ENCODE measurements at places on chromosomes 13 and 19.

GRCh38 chr19:35903550-35904179 is 1.3 kb downstream of the HCST start:
- peak; percentile 81 for DNase-seq

DNA sequence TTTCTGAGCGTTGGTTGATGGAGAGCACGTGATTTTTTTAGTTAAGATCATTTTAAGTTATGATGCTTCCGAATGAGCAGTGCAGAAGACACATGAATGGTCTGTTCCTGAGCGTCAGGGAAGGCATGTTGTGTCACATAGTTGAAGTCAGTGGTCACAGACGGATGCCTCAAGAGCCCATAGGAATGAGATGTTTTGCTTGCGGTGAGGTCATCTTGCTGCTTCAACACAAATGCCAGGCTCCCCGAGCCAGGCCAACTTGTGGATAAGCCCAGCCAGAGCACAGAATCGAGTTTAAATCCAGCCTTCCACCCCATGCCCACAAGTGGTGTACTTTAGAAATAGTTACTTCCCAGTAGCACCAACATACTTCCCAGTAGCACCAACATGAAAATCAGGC is 5.4 kb downstream of the UPF3A start:
- no peak for DNase-seq

DNA sequence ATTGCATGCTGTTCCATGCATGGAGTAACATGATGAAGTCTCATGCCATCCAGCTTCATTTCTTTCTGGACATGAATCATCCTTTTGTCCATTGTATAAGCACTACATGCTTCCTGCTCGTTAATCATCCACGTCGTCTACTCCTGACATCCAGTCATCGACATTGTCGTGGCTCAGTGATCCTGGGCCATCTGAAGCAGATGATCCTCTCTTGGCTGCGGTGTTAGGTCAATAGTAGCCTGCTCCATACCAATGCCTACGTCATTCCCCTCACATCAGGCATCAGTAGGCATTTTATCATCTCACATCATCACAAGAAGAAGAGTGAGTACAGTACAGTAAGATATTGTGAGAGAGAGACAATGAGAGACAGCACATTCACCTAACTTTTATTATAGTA is 7.9 kb upstream of the MYO16 start:
- DNase-seq = no peak

- DNase-seq = peak; percentile 85
These were observed at the start of gene ANO8 for GRCh38 chr19:17334414-17335409. ANO8 (minus strand) TSS chr19:17334855; CDS start chr19:17334670, 185 bp downstream.

- DNase-seq = no peak
These were observed 75.2 kb downstream of the TNFSF11 start for GRCh38 chr13:42649141-42649540.

GRCh38 chr13:20264271-20265018 is 32.3 kb upstream of the GJB6 start:
- no peak for DNase-seq

- DNase-seq = no peak
These were observed 342.6 kb downstream of the MTUS2 start for GRCh38 chr13:29162638-29163235.

DNA sequence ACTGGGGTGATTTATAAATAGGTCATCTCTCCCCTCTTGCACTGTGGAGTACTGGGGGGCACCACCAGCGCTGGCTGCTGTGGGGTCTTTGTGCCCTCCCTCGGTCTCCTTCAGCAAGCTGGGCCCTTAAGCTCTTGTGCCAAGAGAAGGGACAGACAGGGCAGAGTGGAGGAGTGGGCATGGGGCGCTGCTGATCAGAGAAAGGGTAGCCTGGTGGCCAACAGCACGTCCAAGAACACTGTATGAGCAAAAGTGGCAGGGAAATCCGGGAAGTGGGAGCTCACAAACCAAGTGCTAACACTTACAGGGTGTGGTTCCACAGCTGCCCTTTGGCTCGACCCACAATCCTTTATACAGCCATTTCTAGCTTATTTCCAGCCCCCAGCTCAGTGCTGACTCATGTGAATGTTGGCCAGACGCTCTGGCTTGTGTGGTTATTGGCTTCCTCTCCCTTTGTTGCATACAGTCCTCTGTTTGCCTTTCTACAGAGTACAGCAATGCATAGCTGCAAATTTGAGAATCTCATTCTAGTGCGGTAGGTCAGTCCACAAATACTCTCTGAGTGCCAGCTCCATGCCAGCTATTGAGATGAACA is 298.8 kb downstream of the SHISA2 start:
- DNase-seq = no peak

GRCh38 chr13:108121406-108121805 is 93.9 kb downstream of the LIG4 start:
- no peak for DNase-seq

DNA sequence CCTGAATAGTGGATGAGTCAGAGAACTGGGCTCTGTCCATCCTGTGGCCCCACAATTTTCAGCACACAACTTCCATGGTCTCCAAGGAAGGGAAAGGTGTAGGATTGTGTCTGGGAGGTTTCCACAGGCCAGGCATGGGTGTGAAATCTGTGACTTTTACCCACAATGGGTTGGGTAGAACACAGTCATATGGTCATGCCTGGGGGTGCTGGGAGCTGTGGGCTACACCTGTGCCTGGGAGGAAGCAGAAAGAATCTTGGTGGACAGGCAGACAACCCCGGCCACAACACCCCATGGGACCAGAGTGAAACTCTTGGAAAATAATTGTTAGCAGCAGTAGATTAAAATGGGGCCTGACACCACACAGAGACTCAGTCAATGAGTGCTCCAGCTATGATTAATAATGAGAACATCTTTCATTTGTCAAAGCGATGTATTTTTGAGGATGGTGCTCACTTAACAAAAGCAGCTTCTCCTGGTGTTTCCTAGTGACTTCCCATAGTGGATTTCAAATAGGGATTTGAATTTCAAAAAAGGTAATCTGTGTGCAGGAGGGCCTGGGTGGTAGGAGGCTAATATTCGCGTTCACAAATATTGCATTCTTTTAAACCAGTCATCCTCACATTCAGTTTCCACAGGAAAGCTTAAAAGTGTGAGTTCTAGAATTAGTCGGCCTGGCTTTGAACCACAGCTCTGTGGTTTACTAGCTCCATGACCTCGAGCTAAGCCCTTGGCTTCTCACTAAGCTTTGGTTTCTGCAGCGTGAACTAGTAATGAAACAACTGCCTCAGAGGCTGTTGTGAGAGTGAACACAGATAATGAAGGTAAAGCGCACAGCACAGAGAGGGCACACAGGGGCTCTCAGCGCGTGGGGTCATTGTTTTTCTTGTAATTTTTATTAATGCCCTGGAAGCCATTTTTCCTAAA is 89.3 kb upstream of the UQCRFS1 start:
- DNase-seq = no peak

- DNase-seq = no peak
These were observed 9.8 kb downstream of the KBTBD6 start for GRCh38 chr13:41122838-41123237.

DNA sequence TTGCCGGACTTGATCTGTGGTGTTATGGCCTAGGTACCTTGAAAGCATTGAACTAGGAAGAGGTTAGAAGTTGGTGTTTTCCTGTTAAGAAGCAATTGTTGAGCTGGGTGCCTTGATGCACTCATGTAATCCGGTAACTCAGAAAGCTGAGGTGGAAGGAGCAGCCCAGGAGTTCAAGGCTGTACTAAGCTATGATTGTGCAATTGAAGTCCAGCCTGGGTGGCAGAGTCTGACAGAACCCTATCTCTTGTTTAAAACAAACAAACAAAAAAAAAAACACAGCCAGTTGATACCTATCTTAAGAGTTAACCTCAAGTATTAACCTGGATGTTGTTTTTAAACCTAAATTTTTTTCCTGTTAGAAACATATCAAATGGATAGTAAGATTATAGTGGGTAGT is 19.3 kb downstream of the SAFB start:
- DNase-seq = no peak

GRCh38 chr13:31591642-31592233 is 147.6 kb upstream of the RXFP2 start:
- no peak for DNase-seq

DNA sequence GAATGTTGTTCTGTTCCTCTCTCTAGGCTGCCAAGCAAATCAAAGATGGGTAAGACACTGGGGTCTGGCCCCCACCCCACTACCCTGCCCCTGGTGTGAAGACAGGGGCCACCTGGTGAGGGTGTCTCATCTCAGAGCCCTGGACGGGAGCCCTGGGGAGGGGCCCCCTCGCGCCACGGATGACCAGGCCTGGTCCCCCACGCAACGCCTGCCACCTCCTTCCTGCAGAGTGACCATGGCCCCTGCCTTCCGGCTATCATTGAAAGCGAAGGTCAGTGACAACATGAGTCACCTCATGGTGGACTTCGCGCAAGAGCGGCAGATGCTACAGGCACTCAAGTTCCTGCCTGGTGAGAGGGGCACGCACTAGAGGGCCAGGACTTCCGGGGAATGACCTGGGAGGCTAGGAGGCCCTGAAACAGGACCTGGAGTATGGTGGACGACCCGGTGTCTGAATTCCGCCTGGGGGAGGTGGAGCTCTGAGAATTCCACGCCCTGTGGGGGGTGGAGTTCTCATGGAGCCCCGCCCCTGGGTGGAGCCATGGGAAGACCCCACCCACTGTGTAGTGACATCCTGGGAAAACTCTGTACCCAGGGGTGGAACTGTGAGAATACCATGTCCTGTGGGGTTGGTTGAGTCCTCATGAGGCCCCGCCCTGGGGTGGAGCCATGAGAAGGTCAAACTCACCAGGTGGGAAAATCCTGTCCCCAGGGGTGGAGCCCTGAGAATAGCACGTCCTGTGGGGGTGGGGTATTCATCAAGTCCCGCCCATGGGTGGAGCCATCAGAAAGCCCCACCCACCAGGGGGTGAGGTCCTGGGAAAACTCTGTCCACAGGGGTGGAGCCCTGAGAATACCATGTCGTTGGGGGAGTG is 6.1 kb downstream of the FSD1 start:
- no peak for DNase-seq

DNA sequence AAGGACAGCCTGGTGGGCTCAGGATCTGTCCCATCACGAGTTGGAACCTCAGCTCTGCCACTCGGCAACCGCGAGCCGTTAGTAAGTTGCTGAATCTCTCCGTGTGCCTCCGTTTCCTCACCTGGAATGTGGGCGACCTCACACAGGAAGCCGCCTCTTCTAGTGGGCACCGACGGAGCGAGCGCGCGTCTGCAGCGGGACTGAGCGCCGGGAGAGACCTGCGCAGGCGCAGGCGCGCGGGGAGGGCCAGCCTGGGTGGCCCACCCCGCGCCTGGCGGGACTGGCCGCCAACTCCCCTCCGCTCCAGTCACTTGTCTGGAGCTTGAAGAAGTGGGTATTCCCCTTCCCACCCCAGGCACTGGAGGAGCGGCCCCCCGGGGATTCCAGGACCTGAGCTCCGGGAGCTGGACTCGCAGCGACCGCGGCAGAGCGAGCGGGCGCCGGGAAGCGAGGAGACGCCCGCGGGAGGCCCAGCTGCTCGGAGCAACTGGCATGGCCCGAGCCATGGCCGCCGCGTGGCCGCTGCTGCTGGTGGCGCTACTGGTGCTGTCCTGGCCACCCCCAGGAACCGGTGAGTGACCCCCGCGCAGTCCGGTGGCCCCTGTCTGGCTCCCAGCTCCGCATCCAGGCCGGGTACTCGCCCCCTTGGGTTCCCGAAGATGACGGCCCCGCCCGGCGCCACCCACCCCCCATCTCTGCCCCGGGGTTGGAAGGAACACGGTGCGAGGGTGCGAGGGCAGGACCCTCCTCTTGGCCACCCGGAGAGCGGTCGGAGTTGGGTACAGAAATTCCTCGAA is at the start of gene PVR:
TSS of gene PVR (plus strand) at position 306 of the 797 bp plus-strand sequence. CDS start at position 493, 187 bp downstream.
- DNase-seq = no peak

- DNase-seq = no peak
These were observed 9.5 kb downstream of the FGF22 start for GRCh38 chr19:648904-649801.

DNA sequence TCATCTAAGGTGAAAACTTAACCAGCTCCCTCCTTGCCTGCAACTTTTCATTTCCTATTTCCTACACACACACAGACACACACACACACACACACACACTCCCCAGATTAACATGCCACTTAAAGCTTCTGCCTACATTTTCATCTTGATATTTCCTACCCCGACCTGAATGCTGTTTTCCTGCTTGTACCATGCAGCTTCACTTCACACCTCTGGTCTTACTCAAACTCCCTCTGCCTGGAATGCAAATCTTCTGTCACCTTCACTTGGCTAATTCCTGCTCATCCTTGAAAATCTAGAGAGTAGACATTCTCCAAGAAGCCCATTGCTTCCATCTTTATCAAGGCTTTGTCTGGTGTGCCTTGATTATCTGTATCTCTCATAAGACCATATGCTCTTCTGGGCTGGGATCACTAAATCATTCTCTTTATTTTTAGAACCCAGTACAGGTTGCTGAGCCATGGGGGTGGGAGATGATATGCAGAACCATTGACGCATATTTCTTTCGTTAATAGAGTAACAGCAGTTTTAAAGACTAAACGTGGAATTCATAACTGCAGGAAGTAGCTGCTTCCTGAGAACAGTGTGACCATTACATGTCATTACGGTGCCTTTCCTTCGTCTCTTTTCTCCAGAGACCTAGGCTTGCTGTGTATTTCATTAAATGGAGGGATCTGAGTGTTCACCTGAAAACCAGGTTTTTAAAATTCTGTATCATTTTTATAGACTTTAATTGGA is 37.7 kb downstream of the CNMD start:
- no peak for DNase-seq

DNA sequence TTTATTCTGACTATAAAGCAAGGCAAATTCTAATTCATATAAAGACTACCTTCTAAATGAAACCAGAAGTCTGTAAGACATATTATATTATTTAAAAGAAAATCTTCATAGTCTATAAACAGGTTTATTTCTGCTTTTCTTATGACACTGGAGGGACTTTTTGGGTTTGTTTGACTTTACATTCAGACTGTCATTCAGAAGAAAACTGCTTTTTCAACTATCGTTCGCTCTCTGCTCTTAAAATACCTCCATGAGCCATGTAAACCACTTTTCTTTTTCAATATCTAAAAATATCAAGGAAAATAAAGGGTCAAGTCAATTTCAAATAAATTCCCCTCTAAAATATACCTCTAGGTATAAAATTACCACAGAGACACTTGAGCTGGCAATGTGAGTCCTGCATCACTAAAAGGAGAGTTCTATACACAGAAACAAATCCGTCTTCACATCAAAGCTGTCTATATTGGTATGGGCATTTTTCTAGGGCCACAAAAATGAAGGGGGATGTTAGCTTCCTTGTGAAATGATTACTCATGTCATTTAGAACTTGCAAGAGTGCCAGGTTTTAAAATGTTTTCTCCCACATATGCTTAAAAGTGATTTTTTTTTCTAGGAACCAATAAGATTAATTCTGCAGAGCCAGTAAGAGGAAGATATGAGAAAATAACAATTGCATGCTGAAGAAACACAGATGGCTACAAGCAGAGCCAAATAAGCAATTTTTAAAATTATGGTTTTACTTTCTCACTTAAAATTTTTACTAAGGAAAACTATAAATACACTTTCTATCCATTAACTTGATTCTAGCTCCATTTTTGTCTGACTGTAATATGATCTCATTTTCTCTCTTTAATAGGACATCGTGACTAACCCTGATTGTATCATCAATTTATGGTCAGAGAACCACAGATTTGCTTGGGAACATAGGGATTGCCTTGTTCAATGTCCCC is 181.8 kb downstream of the TBC1D4 start:
- DNase-seq = no peak
